ENCODE measurements at places on chromosomes 6 and 20.

GRCh38 chr20:4102381-4102780 lies 87.0 kb upstream of the RNF24 start:
- DNase-seq: no peak

DNA sequence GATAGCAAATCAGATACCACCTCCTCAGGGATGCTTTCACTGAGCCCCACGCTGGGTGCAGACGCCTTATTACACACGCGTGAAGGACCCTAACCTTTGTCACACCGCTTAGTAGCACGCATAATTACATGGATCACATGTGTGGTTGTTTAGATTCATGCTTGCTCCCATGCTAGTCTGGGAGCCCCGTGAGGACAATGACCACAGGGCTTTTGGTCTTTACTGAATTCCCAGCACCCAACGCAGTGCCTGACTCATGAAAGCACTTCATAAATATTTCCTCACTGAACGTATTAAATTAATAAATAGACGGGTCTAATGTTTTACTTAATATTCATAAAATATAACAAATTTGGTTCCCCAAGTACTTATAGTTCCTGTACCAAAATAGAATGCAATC lies 132.5 kb downstream of the ALDH8A1 start:
- DNase-seq: no peak

GRCh38 chr6:96073555-96073954 lies 57.8 kb downstream of the FUT9 start:
- DNase-seq: no peak

GRCh38 chr6:154791556-154792317 lies 58.5 kb downstream of the SCAF8 start:
- no peak for DNase-seq

- no peak for DNase-seq
Observed at GRCh38 chr20:34268851-34269636, 27.8 kb downstream of the ASIP start.

GRCh38 chr20:49503176-49503575 lies 20.7 kb upstream of the KCNB1 start:
- no peak for DNase-seq

DNA sequence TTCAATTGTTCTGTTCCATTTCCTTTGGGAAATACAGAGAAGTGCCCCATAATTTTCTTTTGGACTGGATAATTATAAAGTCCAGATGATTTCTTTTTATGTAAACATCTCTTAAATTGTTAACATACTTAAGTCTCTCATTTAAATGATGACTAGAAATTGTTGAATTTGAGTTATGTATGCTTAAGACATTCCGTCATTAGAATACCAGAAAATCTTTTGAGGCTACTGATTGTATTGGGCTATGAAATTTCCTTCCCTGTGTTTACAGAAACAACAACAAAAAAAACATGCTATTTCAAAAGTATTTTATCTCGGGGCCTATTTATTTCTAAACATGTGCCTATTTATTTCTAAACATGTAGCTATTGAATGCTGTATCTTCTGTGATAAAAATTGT lies 125.4 kb downstream of the SH3BGRL2 start:
- no peak for DNase-seq

DNA sequence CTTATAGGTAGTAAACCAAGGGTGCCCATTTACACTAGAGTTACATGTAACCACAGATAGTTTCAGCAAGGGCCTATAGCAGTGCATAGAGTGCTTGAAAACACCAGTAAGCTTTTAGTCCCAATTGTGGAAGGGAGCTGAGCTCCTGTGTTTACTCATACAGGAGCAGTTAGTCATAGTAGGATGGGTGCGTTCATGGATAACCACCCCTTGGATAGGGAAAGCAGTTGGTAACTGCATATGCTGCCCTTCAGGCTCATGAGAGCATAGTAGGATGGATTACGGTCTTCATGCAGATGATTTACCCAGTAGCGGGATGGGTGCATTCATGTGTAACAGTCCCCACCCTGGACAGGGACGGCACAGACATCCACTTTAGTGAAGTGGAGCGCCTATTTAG lies 45.1 kb downstream of the OR2B6 start:
- no peak for DNase-seq

DNA sequence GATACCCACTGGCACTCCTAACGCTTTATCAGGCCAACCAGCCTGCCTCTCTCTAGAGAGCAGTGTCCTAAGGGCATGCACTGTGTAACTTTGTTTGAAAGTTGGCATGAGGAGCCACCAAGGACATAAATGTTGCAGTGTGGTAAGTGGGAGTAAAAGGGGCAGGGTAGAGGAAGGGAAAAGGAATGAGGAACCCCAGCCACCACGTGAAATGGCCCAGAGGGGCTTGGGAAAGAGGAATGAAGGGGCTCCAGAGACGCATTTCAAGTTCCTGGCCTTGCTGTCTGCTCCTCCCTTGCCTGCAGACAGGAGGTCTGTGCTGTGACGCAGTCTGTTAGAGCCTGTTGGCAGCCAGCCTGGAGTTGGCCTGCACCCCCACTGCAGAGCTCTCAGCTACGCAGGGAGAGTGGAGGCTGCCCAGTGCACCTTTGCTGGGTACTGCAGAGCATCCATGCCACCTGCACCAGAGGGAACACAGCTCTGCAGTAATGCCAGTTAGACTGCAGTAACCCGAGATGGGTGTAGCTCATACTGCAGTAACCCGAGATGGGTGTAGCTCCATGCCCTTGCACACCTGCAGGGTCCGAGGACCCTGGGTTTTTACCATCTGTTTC lies 86.8 kb upstream of the SNAP25 start:
- no peak for DNase-seq

DNA sequence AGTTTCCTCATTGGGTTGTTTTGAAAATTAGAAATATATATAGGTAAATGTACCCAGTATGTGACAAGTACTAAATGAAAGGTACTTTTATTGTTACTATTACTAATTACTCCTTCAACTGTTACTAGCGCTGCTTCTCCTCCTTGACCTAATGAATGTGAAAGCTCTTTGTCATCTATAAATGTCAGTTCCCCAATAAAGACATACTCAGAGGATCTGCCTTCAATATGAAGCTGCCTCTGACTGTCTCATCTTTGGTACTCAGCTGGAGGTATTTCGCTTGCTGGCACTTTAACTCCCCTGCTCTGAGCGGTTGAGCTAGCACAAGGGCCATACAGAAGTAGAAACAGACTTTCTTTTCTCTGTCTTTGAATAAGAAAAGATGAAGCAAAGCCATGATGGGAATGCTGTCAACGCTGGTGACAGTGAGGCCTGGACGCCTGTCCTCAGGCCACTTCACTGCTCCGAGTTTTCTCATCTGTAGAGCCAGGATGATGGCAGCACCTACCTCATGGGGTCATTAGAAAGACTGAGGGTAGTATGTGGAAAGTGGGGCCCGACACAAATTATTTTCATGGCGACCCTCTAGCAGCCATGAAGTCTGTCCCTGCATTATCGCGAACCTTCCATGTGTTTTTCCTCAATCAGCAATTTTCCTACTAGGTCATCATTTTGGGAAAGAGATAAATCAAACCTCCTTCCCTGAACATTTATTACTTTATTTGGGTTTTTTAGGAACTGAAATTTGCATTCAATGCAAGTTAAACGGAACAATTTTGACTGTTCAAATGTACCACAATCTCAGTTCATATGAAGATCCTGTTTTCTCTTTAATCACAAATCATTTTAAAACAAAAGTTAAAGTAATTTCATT lies 55.9 kb upstream of the SNX9 start:
- no peak for DNase-seq

DNA sequence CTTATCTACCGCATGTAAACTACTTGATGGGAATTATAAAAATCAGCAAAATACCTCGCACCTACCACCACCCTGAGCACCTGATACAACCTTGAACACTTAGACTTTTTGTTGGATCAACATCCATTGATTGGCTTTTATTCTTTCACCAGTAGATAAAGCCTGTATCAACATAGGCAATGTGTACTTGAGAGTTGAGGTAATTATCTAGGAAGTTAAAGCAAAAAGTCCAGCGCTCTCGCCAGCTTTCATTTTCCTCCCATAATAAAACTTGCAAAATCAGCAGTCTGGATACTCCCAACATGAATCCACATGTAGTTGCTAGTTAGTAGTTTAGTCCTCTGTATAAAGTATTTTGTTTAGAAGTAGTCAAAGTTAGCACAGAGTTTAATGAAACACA lies 132.0 kb upstream of the PRDM1 start:
- no peak for DNase-seq
